Cardiac fibroblast (primary cell): ENCODE measurements at places on chromosomes 7 and 10.

DNA sequence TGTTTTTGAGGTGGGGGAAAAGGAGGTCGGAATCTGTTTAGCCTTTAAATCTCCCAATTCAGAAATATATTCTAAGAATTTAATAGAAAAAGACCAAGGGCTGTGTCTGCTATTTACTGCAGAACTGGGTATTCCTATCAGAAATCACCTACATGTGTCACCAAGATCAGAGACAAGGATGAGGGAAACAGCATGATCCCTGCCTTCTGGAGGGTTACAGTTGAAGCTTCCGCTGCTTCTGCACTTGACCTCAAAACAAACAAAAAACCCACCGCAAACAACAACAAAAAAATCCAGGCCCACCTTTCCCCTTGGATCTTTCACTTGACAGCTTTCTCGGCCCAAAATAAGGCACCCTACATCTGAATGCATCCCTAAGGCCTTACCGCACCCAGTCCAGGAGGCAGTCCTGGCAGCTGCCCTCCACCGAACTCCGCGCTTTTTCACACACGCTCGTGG is 750 bp upstream of the CDK14 start:
- DNase-seq, result no peak

GRCh38 chr7:135573541-135573940 is 15.8 kb downstream of the NUP205 start:
- no peak for DNase-seq

DNA sequence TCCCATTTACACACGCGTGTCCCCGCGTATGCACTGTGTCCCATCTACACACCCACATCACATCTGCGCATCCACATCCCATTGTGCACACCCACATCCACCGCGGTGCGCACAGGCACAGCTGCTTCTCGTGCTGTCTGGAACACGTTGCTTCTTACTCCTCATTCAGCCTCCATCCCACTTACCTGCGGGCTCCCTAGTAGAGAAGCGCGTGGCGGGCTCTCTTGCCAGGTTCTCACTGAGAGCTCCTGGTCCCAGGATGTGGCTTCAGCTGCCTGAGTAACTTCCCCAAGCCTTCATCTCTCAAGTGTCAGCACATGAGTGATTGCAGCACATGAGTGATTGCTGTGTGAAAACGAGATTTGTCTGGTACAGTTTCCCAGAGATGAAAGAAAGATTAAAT is 117.8 kb downstream of the TRRAP start:
- no peak for DNase-seq

GRCh38 chr10:33887188-33887587 is 552.7 kb upstream of the NRP1 start:
- no peak for DNase-seq

DNA sequence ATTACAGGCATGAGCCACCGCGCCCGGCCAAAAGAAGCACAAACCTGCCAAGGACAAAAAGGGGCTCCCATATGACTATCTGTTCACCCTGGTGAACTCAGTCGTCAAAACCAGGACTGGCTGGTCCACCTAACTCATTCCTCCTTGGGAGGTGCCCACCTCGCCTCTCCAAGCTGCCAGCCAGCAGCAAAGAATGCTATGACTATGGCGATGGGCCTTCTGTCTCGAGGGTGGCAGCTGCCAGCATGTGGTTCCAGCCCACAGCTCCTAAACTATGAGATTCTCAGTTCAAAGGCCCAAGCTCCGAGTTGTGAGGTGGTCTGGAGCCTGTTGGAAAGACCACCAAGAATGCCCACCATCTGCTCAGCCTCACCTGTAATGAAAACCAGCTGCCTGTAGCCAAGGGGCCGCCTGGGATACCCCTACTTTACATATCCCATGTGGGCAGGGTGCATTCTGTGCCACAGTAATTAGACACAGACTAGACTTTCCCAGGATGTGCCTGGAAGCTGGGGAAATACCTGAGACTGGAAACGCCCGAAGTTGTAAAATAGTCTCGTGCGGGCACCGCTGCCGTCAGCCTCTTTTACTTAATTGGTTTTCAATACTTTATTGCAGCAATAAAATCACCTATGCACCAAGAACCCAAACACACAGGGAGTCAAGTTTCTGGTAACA is 71.1 kb downstream of the ZRANB1 start:
- no peak for DNase-seq

- peak; percentile 1 for DNase-seq
Observed at GRCh38 chr7:26900251-26900650, 35.9 kb upstream of the SKAP2 start.

- no peak for DNase-seq
Observed at GRCh38 chr7:9776900-9777299, 1196.8 kb upstream of the PHF14 start.

DNA sequence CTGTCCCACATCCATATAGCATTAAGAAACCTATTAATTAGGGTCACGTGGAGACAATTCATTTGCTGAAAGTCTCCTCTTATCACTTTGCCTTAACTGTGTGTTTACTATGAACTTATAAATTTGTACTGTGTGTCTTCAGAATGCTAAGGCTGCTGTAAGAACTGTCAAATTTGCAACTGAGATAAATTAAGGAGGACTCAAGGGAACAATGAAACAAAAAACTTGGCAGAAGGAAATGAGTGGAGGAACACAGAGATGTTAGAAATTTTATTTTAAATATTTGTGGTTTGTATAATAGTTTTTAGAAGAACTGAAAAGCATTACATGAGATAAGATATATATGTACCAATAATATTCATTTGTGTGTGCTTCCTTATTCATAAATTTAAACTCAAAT is 1005.3 kb upstream of the SORCS1 start:
- DNase-seq, result no peak

GRCh38 chr7:6654113-6654841 is 17.2 kb downstream of the ZNF316 start:
- DNase-seq, result no peak

GRCh38 chr10:124977648-124978375 is 35.9 kb downstream of the ZRANB1 start:
- no peak for DNase-seq

DNA sequence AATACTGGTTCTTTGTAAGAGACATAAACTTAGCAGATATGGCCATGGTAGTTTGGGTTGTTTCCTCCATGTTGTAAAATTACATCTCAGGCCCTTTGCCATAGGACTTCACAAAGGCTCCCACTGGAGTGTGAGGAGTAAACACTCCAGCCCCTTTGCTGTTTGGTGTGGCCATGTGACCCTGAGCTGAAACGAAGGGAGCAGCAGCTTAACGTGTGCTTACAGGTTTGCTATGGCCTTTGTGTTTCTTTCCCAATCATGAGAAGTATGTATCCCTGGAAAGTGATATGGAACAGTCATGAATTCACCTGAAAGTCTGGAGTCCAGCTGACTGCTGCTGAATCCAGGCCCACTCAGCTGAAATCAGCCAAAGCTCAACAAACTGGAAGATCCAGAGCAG is 23.8 kb upstream of the SFTPA1 start:
- DNase-seq, result no peak

DNA sequence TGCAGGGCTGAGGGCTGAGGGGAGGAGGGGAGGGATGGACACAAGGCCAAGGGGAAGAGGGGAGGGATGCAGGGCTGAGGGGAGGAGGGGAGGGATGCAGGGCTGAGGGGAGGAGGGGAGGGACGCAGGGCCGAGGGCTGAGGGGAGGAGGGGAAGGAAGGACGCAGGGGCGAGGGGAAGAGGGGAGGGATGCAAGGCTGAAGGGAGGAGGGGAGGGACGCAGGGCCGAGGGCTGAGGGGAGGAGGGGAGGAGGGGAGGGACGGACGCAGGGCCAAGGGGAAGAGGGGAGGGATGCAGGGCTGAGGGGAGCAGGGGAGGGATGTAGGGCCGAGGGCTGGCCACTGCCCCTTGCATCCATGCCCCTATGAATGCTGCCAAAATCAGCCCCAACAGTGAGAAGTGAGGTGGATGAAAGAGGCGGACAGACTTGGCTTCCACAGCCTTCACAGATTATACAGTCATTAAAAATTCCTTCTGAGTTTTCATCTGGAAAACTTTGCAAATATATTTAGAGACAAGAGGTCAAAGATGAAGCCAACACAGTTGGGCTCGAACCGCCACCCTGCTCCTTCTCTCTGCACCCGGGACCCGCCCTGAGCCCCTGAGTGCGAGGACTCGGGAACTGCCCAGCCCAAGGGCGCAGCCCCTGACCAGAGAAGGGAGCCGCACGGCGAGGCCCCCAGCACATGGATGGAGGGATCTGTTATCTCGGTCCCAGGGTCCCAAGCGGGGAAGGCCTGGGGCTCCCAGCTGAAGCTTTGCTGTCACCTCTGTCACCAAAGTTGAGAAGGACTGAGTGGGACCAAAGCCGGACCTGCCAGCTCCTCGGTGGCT is 65.8 kb downstream of the DIP2C start:
- DNase-seq, result no peak

GRCh38 chr7:837001-837400 is 4.7 kb downstream of the SUN1 start:
- DNase-seq, result no peak

DNA sequence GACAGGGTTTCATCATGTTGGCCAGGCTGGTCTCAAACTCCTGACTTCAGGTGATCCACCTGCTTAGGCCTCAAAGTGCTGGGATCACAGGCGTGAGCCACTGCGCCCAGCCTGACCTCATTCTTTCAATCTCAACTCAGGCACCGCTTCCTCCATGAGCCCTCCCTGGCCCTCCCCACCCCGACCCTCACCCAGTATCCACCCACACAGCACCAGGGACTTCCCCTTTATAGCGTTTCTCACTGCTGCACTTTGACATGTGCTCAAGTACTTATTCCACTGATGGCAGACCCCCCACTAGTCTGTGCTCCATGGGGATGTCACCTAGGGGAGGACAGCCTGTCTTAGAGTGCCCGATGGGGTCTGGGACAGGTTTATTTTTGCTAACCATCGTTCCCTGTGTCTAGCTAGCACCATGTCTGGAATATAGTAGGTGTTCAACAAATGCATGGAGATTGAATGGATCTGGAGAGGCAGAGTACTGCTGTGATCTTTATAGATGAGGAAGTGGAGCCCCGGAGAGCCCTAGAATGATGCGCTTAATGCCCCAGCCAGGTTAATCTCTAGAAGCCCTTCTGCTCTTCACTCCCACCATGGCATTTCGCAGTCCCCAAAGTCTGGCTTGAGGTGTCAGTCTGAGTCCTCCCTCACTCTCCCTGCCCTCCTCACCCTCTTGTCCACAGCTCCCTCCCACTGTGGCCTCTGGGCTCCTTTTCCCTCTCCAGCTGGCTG is 258.8 kb downstream of the RPS24 start:
- DNase-seq, result no peak

GRCh38 chr7:108592646-108593201 is 23.1 kb downstream of the DNAJB9 start:
- peak; percentile 36 for DNase-seq

GRCh38 chr7:41190581-41190980 is 512.3 kb downstream of the INHBA start:
- DNase-seq, result peak; percentile 7

GRCh38 chr10:29710128-29710527 is 75.4 kb upstream of the SVIL start:
- no peak for DNase-seq

DNA sequence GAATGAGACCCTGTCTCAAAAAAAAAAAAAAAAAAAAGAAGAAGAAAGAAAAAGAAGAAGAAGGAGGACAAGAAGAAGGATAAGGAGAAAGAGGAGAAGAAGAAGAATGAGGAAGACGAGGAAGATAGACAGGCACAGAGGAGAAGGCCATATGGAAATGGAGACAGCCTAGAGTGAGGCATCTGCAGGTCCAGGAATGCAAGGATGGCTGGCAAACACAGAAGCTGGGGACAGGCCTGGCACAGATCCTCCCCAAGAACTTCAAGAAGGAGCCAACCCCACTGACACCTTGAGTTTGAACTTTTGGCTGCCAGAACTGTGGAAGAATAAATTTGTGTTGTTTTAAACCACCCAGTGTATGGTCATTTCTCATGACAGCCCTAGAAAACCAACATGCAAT is 38.9 kb downstream of the SPOCK2 start:
- DNase-seq, result no peak

DNA sequence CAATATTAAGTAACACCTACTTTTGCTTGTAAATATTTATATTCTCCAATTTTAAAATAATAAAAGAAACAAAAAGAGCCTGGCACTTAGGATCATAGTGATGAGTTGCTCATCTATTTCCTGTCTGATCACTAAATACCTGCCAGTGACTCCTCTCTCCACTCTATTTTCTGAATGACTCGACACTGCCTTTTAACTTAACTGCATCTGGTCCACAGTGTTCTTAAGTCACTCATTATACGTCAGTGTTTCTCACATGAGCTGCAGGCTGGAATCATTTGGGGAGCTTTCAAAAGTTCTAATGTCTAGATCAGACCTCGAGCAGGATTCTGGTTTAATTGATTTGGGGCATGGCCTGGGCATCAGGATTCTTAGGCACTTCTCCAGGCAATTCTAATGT is 78.0 kb upstream of the AGBL3 start:
- DNase-seq, result peak; percentile 71

DNA sequence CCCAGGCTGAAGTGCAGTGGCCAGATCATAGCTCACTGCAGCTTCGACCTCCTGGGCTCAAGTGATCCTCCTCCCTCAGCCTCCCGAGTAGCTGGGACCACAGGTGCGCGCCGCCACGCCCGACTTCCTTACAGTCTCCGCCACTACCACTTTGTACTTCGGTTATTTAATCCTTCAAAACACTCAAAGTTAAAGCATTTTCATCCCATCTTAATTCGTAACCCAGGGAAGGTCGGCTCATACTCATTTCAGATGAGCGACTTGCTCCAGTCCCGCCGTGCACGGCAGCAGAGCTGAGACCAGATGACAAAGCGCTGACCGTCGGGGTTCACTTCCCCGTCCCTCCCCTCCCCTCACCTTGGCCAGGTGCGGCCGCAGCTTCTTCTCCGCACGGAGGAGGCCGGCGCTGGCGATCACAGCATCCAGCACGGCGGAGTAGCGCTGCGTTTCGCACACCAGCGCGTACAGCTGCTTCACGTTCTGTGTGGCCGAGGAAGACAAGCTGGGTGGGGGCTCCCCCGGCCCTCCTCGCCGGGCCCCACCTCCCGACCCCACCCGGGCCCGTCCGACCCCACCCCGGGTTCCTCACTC is 457 bp downstream of the NSUN5 start:
- no peak for DNase-seq

DNA sequence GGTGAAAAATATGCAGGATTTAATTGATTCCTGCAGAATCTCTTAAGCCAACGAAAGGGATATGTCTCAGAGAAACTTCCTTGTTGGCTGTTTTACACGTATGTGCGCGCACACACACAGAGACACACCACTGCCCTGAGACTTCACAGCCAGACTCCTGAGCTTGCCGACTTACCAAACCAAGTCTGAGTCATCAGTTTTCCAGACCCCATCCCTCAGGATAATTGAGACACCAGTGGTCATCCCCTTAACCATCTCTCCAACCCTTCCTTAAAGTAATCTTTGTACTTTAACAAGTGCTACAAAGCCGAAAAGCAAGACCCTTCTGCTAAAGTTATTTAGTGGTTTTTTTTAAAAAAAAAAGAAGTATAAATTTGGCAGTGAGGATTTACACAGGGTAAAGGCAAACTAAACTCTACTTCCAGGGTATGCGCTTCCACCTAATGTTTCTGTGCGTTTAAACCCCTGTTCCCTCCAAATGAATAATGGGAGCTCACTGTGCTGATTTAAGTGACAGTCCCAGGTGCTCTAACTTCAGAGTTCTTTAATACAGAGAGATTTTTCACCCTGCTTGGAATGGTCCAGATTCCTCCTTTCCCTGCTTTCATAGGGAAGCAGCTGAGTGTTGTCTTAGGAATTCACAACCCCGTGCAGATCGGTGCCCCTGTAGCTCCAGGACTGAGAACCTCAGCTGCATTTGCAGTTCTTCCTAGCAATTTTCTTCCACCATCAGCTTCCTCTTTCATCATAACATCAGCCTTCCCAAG is 198.5 kb downstream of the INHBA start:
- DNase-seq, result no peak
